Activated CD8-positive, alpha-beta memory T cell treated with anti-CD3 and anti-CD28 coated beads for 4 hours (primary cell): ENCODE measurements at places on chromosomes 12 and 14.

- no peak for DNase-seq
Measured at GRCh38 chr12:19277711-19278110, 148.2 kb downstream of the PLEKHA5 start.

DNA sequence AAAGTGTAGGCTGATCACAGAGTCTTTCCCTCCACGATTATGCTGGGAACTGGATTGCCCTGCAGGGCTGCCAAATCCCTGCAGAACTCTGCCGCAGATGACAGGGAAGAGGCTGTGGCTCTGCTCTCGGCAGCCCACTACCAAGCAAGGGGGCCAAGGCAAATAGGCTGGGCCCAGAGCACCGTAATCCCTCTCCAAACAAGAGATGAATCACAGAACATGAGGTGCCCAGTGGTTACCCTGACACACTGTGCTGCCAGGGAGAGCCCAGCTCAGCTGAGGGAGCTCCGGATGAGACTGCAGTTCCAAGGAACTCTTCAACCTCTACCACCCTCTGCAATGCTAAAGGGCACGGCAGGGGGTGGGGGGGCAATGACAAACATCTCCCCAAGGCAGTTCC, 33.9 kb downstream of the STON2 start:
- no peak for DNase-seq

- DNase-seq = no peak
Measured at GRCh38 chr12:89709995-89710872, 1.6 kb upstream of the ATP2B1 start.

DNA sequence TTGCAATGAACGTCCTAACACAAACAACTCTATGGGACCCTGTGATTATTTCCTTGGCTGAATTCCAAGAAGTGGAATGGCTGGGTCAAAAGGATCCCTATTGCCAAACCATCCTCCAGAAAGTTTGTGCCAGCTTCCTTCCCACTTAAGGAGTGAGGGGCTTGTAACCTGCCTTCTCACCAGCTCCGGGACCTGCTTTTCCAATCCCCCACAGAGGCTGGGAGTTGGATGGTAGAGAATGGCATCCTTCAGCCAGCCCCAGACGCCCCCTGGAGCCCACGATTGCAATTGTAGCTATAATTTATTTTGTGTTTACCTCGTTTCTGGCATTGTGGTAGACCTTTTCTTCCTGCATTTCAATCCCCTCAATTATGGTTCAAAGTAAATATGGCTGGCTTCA, 9.7 kb upstream of the ZDHHC22 start:
- DNase-seq = no peak

GRCh38 chr14:101119830-101120571, 216.5 kb upstream of the RTL1 start:
- DNase-seq = no peak

DNA sequence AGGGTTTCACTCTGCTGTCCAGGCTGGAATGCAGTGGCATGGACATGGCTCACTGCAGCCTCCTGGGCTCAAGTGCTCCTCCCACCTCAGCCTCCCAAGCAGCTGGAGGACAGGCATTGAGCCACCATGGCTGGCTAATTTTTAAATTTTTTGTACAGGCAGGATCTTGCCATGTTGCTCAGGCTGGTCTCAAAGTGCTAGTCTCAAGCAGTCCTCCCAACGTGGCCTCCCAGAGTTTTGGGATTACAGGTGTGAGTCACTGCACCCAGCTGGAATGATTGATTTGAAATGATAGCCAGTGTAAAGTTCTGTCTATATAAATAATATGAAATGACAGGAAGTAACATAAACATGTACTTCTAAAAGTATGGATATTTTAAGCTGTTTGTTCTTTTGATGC, 172.7 kb downstream of the FUT8 start:
- DNase-seq = no peak

GRCh38 chr12:68342966-68343365, 10.8 kb upstream of the MDM1 start:
- no peak for DNase-seq
